ENCODE measurements at places on chromosomes 16 and 17.

GRCh38 chr17:57370619-57371018 lies 114.3 kb downstream of the MSI2 start:
- no peak for DNase-seq

GRCh38 chr16:1863681-1864460 lies 8.1 kb downstream of the MEIOB start:
- no peak for DNase-seq

- no peak for DNase-seq
Measured at GRCh38 chr17:62062944-62063343, 2.1 kb downstream of the MED13 start.

GRCh38 chr17:28357901-28358197 lies 522 bp upstream of the POLDIP2 start:
- peak; percentile 12 for DNase-seq

DNA sequence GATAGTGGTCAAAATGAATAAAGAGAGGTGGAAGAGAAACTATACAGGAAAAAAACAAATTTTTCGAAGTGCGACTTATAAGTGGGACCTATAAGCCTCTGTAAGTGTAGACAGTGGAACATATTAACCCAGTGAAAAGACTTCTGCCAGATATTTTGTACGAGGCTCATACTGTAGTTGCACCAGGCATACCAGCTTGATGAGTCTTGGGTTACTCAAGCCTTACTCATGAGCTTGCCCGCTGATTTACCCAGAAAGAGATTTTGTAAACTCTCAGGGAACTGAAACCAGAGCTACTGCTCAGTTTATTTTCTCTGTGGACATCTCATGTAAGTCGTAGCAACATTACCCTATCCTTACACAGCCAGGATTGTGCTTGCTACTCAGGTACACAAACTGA lies 708.0 kb upstream of the SOX9 start:
- no peak for DNase-seq

- no peak for DNase-seq
Measured at GRCh38 chr16:11327277-11328171, 17.7 kb upstream of the RMI2 start.

DNA sequence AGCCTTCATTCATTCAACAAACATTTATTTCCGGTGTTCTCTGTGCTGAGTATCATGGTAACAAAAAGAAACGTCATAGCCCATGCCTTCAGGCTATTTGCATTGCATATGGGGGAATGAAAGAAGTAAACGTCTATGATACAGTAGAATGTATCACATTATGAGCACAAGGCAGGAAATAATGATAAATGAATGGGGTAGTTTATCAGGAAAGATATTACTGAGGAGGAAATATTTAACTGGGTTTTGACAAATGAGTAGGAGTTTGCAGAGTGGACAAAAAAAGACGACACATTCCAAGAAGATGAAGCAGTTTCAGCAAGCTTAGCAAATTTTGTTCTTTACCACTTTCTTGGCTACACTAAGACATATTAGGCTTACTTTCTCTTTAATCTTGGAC lies 1.3 kb upstream of the KRTAP4-7 start:
- DNase-seq: no peak

- DNase-seq: no peak
Measured at GRCh38 chr16:86355531-86355930, 154.8 kb upstream of the FOXF1 start.

- no peak for DNase-seq
Measured at GRCh38 chr17:4393806-4394205, 27.3 kb upstream of the UBE2G1 start.
